Head of caudate nucleus (tissue), 42 donors: ENCODE measurements at places on chromosomes 4 and X.

DNA sequence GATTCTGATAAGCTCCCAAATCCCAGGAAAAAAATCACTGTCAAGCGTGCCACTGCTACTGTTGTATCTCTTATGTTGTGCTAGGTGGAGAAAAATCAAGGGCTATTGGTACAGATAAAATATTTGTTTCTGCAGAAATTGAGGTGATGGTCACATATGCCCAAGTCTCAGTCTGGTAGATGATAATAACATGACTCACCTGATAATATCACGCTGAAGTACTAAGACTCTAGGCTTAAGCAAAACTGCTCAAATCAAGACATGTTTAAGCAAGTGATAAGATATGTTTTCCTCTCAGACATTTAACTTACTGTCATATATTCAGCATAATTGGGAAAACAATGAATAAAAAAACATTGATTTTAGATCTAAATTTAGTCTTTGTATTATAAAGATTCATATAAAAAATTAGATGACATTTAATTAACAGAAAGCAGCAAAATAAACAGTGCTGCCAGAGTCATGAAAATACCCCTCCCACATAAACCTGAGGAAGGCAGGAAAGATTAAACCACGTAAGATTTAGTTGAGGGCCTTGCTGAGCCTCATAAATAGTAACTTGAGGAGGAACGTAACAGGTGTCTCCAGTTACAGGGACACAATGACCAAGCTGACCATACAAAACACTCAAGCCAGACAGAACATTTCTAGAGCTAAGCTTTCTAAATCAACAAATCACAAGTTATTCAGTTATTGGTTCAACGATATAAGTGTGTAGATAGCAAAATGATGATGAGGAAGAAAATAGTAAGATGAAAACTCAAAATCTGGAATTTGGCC is 143.5 kb downstream of the CHM start:
- no peak for DNase-seq

- DNase-seq, result no peak
Observed at GRCh38 chrX:13754765-13755164, 20.2 kb downstream of the OFD1 start.

GRCh38 chrX:122869171-122869570 is 314.9 kb upstream of the GRIA3 start:
- no peak for DNase-seq

GRCh38 chr4:110869862-110870572 is 247.1 kb upstream of the PITX2 start:
- DNase-seq, result no peak

GRCh38 chrX:18424482-18425198 is 768 bp upstream of the CDKL5 start:
- DNase-seq, result peak; percentile 43

DNA sequence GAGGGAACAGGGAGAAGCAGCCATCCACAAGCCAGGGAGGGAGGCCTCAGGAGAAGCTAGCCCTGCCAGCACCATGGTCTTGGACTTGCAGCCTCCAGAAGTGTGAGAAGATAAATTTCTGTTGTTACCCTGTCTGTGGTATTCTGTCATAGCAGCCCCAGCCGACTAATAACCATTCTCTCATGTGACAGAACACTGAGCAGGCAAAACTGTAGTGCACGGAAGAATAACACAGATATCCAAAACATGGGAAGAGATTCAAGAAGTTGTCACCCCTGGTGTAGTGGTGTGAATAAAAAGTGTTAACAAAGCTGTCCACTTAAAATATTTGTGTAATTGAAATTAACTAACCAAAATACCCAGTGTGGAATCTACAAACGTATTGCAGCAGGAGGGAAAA is 265.0 kb downstream of the ARHGAP10 start:
- no peak for DNase-seq

DNA sequence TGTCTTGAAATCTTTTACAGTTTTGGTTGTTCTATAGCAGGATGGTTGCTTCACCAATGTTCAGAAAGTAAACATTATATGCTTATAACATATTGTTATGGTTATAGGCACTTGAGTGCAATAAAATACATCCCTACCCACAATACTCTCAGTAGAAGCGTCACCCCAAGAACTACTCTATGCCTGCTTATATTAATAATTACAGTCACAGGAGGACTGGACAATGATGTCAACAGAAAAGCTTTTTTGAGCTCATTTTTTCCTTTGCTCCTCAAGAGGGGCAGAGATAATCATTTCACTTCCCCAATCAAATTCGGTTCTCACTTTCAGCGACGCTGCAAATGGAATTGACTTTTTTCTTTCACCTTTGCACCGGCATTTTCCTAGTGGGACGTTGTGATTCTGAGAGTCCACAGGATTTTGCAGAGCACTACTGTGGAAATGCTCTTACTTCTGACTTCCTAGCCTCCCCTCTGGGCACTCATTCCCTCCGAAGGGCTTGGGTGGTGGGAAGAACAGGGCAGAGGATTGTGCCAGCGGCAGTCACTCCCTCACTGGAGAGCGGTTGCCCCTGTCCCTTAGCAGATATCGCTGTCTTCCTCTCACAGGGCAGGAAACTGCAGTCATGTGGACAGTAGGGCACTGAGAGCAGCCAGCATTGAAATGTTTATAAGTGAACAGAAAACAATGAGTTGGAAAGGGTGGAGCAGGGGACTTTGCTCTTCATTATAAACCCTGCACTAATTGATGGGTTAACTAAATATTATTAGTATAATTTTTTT is 24.9 kb upstream of the SGMS2 start:
- DNase-seq, result no peak

DNA sequence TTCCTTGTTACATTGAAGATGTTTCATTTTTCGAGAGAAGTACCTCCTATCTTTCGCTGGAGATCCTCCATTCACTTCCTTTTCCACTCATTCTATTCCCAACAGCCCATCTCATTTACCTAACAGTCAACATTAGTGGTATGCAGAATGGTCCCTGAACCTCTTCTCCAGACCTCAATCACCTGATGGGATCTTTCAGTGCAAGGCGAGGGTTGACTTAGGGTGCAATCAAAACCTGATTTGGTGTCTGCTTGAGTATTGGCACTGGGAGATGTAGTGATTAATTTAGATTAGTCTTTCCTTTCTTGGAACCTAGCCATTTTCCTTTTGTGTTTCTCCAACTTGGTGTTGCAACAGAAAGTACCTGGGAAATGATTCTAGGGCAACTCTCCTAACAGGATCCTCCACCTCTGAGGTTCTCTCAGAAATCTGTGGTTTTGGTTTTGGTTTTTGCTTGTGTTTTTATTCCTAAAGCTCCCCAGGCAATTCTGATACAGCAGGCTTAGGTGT is 18.4 kb downstream of the DDX3X start:
- no peak for DNase-seq

GRCh38 chr4:76556452-76556851 is 121.4 kb downstream of the SHROOM3 start:
- DNase-seq, result no peak

DNA sequence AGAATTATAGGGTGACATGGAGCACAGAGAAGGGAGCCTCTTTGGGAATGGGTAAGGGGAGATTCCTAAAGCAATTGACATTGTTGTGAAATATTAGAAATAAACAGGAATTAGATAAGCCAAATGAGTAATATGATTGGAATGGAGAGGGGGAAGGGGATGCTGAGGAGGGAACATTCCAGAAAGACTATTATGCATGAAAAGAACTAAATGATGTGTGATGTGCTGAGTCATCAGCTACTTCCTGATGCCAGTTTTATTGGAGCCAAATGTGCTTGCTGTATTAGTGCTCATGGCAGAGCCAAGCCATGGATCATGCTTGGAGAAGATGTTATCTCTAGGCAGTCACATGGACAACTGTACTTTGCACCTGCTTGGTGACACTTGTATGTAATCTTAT is 189.0 kb upstream of the HCCS start:
- no peak for DNase-seq

GRCh38 chr4:766152-766515 is 59.8 kb downstream of the CPLX1 start:
- peak; percentile 62 for DNase-seq

- DNase-seq, result no peak
Observed at GRCh38 chr4:1604706-1605205, 79.4 kb downstream of the FAM53A start.

GRCh38 chr4:89469516-89469915 is 161.9 kb upstream of the GPRIN3 start:
- no peak for DNase-seq
